H7 (cell line): ENCODE measurements at places on chromosomes 13 and 19. TPM values are rescaled to one million over a fixed set of nuclear protein-coding genes. Genes with fewer than 3 reads are reported as not detected.

Gene DACT3
- total RNA-seq = 0.37 and 0.55 TPM in 2 replicates

Gene S1PR2
- 7.4 and 8.9 TPM in 2 replicates for total RNA-seq

Gene POU2F2
- total RNA-seq = 0.90 and 2.4 TPM in 2 replicates

Gene CPB2
- not detected in 2 replicates for total RNA-seq

Gene ZNF541
- not detected in 2 replicates for total RNA-seq

Gene ZNF208
- not detected in 2 replicates for total RNA-seq

Gene MBD3L2
- not detected in 2 replicates for total RNA-seq

Gene UCHL3
- 49.2 and 61.5 TPM in 2 replicates for total RNA-seq

Gene ZNF285
- 2.2 and 4.6 TPM in 2 replicates for total RNA-seq

Gene OR2Z1
- total RNA-seq = not detected in 2 replicates

Gene ZFR2
- 21.5 and 36.1 TPM in 2 replicates for total RNA-seq

Gene SRRM5
- total RNA-seq = 0.21 and 0.26 TPM in 2 replicates

Gene CATSPERD
- 0.03 TPM in 1 of 2 replicates, not detected in the other for total RNA-seq

Gene SPHK2
- total RNA-seq = 10.9 and 26.4 TPM in 2 replicates

Gene CLDN10
- total RNA-seq = 17.8 and 21.9 TPM in 2 replicates

Gene ELAVL3
- 0.17 and 0.52 TPM in 2 replicates for total RNA-seq

Gene ZNF780A
- total RNA-seq = 7.0 and 9.9 TPM in 2 replicates

Gene PNMA8B
- 2.8 and 3.3 TPM in 2 replicates for total RNA-seq

Gene MEF2B
- total RNA-seq = 0.80 TPM in 1 of 2 replicates, not detected in the other

Gene THSD1
- total RNA-seq = 0.07 TPM in 2 replicates

Gene B3GNT8
- total RNA-seq = 1.9 and 5.3 TPM in 2 replicates

Gene NLRP5
- total RNA-seq = not detected in 2 replicates

Gene ZNF439
- not detected in 2 replicates for total RNA-seq

Gene MCEMP1
- not detected in 2 replicates for total RNA-seq

Gene PSG1
- total RNA-seq = not detected in 2 replicates

Gene CYP2A6
- not detected in 2 replicates for total RNA-seq

Gene HSPBP1
- total RNA-seq = 54.4 and 92.3 TPM in 2 replicates

Gene NKPD1
- total RNA-seq = 0.24 and 0.70 TPM in 2 replicates

Gene HSH2D
- total RNA-seq = 0.07 TPM in 1 of 2 replicates, not detected in the other

Gene NALCN
- total RNA-seq = 0.07 TPM in 2 replicates

Gene C2CD4C
- 9.2 and 13.9 TPM in 2 replicates for total RNA-seq
